ENCODE measurements at places on chromosomes 1 and 21.

- DNase-seq, result no peak
Observed at GRCh38 chr1:201050515-201051277, 27.2 kb upstream of the KIF21B start.

GRCh38 chr1:87056974-87057373, 142.5 kb downstream of the HS2ST1 start:
- DNase-seq, result no peak

DNA sequence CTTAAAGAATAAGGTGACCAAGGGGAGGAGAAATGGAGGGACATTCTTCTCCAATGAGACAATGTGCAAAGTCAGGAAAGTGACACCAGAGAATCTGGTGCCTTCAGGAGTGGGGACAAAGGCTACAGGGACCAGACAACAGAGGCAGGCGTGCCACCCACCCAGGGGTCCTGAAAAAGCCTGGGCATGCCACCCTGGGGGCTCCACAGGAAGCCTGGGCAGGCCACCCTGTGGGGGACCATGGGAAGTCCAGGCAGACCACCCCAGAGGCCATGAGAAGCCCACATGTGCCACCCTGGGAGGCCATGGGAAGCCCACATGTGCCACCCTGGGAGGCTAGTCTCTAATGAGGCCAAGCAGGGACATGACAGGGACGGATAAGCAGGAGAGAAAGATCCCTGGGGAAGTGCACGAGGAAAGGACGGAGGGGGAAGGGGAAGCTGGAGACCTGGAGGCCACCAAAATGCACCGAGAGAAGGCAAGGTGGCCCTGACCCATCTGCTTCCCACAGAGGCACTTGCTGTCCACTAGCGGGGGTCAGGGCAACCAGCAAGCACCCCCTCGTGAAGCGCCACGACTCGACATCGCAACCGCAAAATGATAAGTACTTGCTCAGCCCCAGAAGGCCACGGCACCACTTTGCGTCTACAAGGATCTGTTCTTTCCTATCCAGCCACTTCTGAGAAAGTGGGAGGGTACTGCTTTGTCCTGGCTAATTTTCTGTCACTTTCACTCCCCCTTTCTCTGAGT, 7.2 kb upstream of the PDE9A start:
- no peak for DNase-seq

GRCh38 chr1:68197461-68197860, 34.9 kb downstream of the WLS start:
- no peak for DNase-seq

GRCh38 chr1:153474347-153474746, 13.9 kb upstream of the S100A7 start:
- no peak for DNase-seq

- no peak for DNase-seq
Observed at GRCh38 chr1:65279070-65279779, 30.1 kb upstream of the DNAJC6 start.

DNA sequence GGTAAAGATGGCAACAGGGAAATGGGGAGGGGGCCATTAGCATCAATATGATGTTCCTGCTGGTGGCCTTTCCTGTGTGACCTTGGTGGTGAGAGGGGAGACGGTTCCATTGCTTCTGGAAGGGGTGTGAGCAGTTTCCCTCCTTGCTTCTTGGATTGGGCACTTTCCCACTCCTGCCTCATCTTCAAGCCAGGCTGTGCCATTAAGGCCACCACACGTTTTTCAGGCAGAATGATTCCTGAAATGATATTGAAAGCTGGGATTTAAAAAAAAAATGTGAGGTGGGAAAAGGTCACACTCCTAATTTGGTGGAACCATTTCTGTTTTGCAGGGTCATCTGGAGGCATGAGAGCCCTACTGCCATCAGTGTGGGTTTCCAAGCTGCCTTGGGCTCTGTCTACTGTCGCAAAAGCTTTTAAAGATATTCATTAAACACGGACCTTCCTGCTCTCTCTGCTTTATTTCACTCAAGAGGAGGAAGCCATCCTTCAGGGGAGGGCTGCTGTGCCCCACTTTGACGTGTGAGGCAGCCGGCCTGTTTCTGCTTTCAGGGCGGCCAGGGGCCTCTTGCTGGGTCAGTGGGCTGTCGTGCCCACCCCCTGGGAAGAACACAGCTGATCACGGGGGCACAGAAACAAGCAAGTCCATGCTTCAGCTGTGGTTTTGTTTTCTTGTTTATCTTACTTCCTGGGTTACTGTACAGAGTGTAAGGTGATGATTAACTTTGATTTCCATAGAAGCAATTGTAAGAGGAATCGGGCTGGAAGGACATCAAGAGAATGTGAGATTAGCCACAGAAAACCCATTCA, 8.0 kb downstream of the RIIAD1 start:
- peak; percentile 64 for DNase-seq

DNA sequence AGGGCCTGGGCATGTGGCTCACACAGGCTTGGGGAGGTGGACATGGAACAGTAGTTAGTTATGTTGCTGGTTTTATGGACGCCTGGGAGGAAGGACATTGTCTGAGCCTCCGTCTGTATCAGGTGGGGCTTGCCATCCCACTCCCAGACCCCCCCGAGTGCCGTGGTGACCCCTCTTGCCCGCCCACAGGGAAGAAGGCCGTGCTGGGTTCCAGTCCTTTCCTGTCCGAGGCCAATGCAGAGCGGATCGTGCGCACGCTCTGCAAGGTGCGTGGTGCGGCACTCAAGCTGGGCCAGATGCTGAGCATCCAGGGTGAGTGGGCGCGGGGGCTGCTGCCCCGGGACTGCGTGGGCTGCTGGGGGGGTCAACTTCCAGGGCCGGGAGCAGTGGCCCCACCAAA, 41.7 kb downstream of the COQ8A start:
- peak; percentile 67 for DNase-seq

DNA sequence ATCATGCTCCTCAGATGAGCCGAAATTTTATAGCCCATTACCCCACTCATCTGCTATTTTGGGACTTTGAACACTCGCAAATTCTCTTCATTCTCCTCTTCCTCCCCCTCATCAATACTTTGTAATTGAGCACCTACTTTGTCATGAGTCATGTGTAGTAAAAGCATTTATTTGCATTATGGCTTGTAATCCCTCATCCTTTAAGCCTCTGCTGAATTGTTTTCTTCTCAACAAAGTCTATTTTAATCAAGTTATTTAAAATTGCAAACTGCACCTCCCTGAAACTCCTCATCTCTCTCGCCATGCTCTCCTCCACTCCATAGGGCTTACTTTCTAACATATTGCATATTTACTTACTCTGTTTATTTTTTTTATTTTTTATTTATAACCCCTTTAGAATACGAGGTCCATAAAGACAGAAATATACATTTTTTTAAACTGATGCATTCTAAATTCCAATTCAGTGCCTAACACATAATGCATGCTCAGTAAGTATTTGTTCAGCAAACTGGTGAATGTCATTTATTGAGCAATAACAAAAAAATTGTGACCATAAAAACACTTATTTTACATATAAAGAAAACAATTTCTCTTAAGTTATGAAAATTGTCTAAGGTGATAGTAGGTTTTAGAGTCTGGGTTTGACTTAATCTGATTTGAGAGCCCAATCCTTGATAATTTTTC, 161.7 kb downstream of the FASLG start:
- no peak for DNase-seq

- DNase-seq, result no peak
Observed at GRCh38 chr1:234149217-234149616, 224.0 kb upstream of the COA6 start.

GRCh38 chr1:115545791-115546733, 95.7 kb upstream of the VANGL1 start:
- DNase-seq, result no peak

DNA sequence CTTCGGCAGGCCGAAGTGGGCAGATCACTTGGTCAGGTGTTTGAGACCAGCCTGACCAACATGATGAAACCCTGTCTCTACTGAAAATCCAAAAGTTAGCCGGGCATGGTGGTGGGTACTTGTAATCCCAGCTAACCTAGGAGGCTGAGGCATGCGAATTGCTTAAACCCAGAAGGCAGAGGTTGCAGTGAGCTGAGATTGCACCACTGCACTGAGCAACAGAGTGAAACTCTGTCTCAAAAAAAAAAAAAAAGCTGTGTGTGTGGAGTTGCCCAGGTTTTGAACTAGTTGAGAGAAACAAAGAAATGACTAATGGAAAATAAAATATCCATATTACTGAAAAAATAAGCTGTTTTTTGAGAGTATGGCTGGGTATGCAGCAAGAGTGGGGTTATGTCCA, 100.2 kb downstream of the GTF2B start:
- DNase-seq, result no peak

DNA sequence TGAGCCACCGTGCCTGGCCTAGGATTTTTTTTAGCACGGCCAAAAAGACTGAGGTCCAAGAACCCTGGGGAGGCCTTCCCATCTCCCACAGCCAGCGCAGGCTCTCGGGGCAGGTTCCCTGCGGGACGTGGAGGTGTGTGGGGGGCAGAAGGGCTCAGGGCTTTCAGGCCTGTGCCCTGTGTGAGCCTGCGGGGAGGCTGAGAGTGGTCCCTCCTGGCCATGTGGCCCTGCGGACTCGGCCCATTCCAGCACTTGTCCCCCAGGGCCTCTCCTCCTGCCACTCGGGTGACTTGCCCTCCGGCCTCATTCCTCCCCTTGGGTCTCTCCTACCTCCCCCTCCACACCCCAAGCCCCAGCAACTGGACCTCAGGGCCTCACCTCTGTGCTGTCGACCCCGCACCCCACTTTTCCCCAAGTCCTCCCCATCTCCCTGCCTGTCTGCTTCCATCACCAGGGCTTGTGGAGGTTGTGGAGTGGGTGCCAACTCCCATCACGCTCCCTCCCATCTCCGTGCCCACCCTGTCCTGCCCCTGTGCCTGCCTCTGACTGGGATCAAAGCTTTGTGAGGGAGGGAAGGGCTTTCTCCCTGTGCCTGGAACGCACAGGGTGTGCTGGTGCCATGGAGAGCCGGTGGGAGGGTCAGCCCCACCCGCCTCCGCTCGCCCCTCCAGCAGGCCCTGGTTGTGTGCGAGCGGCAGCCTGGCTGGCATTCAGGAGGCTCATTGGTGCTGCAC, 32.2 kb upstream of the DIP2A start:
- DNase-seq, result no peak

DNA sequence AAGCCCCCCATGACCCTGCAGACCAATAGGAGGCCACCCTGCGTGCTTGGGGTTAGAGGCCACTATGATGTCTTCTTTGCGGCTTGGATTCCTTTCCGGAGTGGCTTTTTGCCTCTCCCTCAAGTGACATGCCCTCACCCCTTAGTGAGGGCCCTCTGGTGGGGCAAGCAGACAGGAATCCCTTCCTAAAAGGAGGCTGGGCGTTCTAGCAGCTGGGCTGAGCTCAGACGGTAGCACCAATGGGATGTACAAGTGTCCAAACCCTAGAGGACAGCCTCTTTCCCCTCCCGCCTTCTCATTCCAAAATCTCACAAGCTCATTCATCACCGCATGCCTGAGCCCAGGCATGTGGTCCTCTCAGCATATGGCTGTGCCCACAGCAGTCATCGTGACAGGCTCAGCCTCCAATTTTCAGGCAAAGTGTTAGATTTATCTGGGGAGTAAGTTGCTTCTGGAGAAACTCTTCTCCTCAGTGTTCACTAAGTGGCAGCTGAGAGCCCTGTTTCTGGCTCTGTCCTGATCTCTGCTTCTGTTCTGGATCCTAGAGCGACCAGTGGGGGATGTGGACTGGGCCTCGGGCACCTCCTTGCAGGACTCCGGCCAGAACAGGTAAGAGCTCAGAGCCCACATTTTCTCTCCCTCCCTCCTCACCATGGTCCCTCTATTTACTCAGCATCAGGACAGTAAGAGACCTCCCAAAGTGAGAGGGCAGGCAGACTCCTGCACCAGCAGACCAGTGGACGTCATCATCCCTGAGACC, 4.8 kb downstream of the KIAA1614 start:
- no peak for DNase-seq

GRCh38 chr21:42627527-42628289, 25.7 kb upstream of the PDE9A start:
- peak; percentile 43 for DNase-seq

- no peak for DNase-seq
Observed at GRCh38 chr1:30681782-30682181, 41.6 kb downstream of the MATN1 start.

- no peak for DNase-seq
Observed at GRCh38 chr1:2259668-2260402, 31.7 kb downstream of the SKI start.

GRCh38 chr21:37582590-37582989, 216.0 kb downstream of the DYRK1A start:
- DNase-seq, result no peak

- peak; percentile 67 for DNase-seq
Observed at GRCh38 chr1:53625766-53626520, 113.0 kb downstream of the GLIS1 start.

DNA sequence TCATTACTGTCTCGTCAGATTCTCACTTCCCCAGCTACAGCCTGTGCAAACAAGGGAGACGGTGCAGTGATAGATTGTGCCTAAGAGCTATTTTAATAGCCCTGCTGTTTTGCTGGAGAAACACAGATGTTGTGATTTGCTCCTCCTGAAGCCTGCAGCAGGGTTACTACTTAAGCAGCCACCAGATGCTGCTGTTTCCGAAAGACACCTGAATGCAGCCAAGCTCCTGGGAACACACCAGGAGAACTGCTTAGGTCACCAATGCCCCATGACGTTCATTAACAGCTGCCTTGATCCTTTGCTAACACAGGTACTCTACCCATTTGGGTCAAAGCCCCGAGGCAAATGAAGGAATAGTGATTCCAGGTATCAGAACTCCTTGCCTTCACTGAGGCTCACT, 411.8 kb upstream of the DAB1 start:
- no peak for DNase-seq

GRCh38 chr1:101065575-101065974, 40.0 kb upstream of the DPH5 start:
- DNase-seq, result no peak

GRCh38 chr1:166785987-166786386, 53.3 kb upstream of the POGK start:
- no peak for DNase-seq

DNA sequence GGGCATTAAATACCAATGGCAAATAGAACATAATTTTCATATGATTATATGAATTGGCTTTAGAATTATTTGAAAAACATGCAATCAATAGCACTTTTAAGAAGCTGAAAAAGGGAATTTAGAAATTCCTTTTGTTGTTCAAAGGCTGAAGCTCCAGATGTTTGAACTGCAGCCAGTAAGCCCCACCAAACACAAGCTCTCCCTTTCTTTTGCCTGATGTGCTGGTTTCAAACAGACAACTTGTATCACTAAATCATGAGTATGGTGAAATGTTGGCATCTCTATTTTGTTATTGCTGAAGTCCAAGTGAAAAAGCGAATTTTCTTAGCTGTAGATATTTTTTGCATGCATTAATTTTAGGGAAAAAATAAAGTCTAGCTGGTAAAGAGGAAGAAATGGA, 27.5 kb upstream of the NCAM2 start:
- no peak for DNase-seq

DNA sequence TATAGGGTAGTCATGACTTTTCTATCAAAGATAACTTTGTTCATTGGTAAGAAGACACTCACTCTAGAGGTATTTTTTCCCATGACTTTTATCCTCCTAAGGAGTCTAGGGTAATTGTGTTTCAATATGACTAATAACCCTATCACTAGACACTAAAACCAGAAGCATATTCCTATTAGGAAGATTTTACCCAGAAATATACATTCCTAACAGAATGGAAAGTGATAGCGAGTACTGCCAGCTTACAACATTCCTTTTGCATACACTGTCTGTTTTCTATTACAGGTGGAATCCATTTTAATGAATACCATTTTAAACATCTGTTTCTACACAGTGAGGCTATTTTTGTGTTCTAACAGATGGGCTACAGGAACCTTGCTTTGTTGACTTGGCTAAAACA, 31.4 kb upstream of the C1orf185 start:
- no peak for DNase-seq

GRCh38 chr1:40860706-40861223, 1.4 kb downstream of the CITED4 start:
- DNase-seq, result no peak

GRCh38 chr1:238647877-238648276, 738.5 kb upstream of the CHRM3 start:
- no peak for DNase-seq

Measured in mesenteric fat pad (tissue), 1 donor.